ENCODE measurements at places on chromosomes 5 and 9.

GRCh38 chr9:89941875-89942274, 337.1 kb downstream of the GADD45G start:
- DNase-seq, result peak; percentile 91

DNA sequence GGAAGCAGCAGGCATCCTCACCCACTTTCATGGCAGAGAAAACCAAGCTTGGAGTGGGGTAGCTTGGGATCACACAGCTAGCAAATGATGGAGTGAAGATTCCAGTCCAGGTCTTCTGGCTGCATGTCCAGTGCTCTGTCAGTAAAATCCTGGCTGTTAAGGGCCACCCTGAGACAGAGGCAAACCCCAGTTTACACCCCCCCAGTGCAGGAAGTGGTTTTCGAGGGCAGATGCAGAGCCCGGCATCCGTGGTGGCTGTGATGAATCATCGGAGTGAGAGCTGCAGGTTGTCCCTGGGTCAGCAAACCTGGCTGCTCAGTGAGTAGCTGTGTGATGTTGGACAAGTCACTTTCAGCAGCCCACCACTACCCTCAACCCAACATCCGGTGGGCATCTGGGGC, 115.4 kb downstream of the RGS3 start:
- DNase-seq, result peak; percentile 93

DNA sequence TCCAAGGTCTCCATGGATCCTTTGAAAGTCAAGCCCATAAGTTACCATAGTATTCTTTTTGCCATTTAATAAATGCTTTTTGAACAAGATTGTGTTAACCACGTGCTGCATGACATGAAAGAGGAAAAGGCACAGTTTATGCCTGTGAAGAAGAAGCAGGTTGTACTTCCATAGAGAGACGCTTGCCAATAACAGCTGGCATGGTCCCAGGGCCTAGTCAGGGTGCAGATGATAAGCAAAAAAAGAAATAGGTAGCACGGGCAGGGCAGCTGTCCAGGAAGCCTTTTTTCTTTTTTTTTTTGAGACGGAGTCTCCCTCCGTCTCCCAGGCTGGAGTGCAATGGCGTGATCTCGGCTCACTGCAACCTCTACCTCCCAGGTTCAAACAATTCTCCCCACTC, 71.8 kb upstream of the CLINT1 start:
- DNase-seq, result no peak

DNA sequence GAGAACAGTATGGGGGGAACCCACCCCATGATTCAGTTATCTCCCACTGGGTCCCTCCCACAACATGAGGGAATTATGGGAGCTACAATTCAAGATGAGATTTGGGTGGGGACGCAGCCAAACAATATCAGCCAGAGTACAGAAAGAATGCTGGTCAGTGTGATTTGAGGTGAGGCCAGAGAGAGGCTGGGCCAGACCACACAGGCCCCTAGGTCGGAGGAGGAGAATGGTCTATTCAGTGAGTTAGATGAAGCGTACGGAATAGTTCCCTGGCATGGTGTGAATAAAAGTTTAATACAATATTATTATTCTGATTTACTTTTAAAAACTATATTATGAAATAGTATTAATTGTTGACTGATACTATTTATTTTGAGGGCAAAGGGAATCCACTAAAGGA, 39.7 kb downstream of the PCSK5 start:
- no peak for DNase-seq

DNA sequence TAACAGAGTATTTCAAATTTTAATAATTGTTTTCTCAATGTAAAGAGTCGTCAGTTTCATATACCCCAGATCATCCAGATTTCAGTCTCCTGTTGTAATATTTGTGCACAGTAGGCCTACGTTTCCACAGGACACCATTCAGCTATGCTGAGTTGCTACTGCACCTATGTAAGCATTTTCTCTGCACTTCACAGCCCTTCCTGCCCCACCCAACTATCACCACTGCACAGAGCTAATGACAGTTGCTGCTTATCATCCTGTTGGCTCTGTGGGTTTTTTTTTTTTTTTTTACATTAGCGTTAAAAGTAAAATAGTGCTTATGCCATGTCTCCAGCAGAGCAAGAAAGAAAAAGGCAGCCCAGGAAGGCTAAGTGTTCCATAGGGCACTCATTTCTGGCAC, 5.9 kb upstream of the PRKACG start:
- no peak for DNase-seq

GRCh38 chr9:136447173-136447778, 7.6 kb upstream of the INPP5E start:
- no peak for DNase-seq

DNA sequence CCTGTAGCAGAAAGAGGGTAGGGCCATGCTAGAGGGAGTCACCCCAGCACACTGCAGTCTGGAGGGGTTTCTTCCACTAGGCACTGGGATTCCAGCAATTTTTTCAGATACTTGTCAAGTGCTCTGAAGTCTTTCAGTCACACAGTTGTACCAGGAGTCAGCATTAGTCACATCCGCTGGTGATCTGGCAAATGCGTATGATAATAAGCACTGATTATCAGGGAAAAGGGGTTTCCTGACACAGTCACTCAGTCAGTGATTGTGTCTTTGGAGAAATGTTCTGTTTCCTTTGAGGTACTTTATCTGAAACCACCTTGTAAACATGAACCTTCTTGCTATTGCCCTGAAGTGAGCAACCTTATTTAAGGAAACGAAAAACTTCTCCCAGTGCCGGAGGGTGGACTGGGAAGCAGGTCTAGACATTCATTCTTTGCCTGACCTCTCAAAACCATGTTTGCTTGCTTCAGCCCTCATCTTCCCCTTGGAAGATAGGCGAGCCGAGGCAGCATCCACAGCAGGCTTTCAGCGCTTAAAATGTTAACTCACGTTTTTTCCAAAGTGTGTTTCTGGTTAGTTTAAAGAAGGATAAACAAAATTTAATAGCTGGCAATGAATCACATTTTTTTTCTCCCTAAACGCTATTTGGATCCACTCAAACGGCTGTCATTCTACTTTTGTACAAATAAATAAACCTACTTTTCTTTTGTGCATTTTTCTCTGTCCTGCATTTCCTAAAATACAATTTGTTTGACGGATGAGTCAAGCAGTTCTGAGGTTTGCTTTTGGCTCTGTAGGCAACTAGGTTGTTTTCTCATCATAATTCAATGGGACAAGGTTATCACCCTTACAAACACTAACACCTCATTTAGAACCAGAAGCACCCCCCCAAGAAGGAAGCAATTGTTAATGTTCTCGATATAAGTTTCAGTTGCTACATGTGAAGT, 77.7 kb downstream of the FOXD1 start:
- DNase-seq, result peak; percentile 98

- peak; percentile 61 for DNase-seq
Measured at GRCh38 chr5:60092671-60093422, 199.3 kb upstream of the PDE4D start.

DNA sequence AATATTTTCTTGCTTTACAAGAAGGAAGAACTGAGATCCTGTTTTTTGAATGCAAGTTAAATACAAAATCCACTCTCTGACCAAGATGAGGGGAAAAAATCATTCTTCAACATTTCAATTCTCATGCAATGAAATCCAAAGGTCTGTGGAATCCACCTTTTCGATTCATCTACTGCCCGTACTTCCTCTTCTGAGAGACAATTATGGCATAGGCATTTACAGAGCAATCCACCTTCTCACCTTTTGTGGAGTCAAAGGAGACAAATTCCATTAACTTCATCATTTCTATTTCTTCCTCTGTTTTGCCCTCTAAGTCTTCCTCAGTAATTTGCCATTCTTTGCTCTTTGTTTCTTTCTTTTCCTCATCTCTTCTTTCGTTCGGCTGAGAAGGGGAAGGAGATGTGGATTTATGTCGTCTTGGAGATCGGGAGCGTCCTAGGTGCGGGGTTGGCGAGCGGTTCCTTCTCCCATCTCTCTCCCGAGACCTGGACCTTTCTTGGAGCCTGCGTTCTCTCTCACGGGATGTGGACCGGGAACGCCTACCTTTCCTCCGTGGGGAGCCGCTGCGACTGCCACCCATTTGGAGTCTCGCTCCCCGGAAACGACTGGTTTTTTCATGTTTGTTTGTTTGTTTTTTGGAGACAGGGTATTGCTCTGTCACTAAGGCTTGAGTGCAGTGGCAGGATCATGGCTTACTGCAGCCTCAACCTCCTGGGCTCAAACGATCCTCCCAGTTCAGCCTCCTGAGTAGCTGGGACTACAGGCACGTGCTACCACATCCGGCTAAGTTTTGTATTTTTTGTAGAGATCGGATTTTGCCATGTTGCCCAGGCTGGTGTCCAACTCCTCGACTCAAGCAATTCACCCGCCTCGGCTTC, 24.3 kb upstream of the AFF4 start:
- no peak for DNase-seq

DNA sequence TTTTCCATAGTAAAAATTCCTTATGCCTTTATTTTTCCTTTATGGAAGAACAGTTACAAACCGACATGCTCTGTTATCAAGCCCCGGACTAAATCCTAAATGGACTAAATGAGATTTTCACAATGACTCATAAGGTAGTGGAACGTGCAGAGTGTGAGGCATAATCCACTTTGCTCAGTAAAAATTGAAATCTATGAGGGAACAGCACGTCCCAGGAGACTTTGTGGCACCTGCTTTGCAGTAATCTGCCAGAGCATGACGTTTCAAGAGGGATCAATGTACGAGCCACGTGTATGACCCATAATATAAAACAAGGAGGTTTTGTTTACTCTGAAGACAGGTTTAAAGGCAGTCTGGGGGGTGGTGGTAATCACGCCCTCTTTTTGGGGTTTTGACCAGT, 83.8 kb upstream of the GNA14 start:
- DNase-seq, result no peak

DNA sequence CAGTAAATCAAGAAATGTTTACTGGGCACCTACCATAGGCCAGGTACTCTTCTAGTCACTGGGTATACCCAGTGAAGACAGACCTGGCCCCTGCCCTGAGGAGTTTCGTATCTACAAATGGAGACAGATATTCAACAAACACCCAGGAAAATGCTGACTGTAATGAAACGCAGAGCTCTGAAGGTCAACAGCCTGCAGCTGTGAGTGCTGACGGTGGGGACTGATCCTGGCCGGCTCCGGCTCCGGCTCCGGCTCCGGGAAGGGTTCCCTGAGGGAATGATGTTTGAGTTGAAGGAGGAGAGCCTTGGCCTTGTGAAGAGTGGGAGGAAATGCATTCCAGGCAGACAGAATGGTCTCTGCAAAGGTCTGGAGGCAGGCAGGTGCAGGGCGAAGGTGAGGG, 23.1 kb downstream of the FGFR4 start:
- no peak for DNase-seq

- DNase-seq, result no peak
Measured at GRCh38 chr5:87788416-87788815, 375.7 kb upstream of the CCNH start.

DNA sequence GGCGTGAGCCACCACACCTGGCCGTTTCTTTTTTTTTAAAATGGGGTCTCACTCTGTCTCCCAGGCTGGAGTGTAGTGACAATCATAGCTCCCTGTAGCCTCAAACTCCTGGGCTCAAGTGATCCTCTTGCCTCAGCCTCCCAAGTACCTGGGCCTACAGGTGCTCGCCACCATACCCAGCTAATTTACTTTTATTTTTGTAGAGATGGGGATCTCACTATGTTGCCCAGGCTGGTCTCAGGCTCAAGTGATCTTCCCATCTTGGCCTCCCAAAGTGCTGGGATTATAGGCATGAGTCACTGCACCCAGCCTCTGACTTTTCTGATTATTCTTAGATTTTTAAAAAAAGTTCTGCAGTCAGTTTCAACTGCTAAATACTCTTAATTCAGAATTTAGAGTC, 21.3 kb downstream of the RAI14 start:
- DNase-seq, result peak; percentile 18

- no peak for DNase-seq
Measured at GRCh38 chr9:22138956-22139660, 130.0 kb upstream of the CDKN2B start.

- DNase-seq, result no peak
Measured at GRCh38 chr5:56622141-56622540, 193.2 kb upstream of the MAP3K1 start.

DNA sequence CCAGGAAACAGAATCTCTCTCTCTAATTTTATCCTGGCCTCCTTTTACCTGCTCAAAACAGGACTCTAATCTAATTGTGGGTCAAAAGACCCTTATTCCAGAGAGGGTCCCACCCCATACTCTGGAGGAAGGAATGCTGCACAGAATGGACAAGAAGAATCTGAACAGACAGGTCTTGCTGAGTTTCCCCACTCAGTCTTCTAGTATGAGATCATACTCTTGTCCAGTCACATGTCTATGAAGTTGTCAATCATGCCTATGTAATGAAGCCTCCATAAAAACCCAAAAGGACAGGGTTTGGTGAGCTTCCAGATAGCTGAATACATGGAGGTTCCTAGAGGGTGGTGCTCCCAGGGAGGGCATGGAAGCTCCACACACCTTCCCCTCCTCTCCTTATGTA, 123.9 kb upstream of the FER start:
- no peak for DNase-seq

DNA sequence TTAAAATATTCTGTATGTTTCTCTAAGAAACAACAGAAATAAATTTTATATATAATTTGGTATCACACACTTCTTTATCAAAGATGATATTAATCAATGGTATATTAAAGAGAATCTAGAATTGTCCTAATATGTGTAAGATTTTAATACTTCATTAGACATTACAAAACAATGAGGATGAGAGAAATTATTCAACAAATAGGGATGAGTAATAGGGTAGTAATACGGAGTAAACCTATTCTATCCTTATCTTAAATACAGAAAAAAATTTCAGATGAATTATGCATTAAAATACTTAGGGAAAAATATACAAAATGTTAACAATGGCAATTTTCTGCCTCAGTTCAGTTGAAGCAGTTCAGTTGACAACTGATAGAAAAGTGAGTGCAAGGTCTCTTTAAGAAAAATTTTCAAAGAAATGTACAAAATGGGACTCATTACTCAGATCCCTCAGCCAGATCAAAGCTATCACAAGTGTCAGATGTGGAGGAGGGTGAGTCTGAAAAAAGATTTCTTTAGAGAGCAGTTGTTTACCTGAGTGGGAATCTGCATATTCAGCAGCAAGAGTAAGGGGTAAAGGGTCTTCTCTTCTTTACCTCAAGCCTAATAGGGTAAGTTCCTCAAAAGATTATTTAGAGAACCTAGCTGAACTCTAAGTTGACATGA, 56.7 kb upstream of the GCNT4 start:
- DNase-seq, result no peak

GRCh38 chr5:169566202-169566601, 17.4 kb upstream of the SPDL1 start:
- DNase-seq, result peak; percentile 76

- no peak for DNase-seq
Measured at GRCh38 chr9:93587284-93587650, 10.9 kb downstream of the PHF2 start.

DNA sequence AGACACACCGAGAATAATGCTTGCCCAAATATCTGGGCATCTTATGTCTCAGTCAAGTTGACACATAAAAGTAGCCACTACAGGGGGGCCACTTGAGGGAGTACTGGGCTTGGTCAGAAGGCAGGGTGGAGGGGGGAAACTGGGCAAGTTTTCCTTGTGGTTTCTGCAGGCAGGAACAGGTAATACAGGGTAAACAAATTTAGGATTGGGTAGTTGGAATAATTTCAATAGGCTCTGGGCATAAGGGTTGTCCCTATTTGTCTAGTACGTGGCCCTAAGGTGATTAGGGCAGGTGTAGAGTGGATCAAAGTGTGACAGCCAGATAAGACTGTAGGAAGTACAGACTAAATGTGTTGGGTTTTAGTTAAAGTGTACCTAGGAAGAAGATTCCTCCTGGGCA, 353.1 kb downstream of the TLE4 start:
- no peak for DNase-seq
